ENCODE measurements at places on chromosomes 11 and 22. TPM values are rescaled to one million over a fixed set of nuclear protein-coding genes. Genes with fewer than 3 reads are reported as not detected.

Gene MAPK8IP2
- 0.24 TPM for total RNA-seq

Gene CCDC73
- total RNA-seq, result not detected

Gene SLC35E4
- total RNA-seq, result 6.2 TPM

Gene TP53I11
- total RNA-seq, result 85.6 TPM

Gene PVALB
- not detected for total RNA-seq

Gene RCOR2
- total RNA-seq, result 0.78 TPM

Gene SYT7
- total RNA-seq, result 1.0 TPM

Gene PTPRCAP
- 2.9 TPM for total RNA-seq

Gene VSIG10L2
- not detected for total RNA-seq

Gene SLC22A9
- total RNA-seq, result not detected

Gene SLC22A8
- not detected for total RNA-seq

Gene MS4A7
- 78.1 TPM for total RNA-seq

GRCh38 chr11:134216816-134217215, 7.0 kb downstream of the NCAPD3 start:
- H3K4me3 ChIP-seq, result no peak overlapping the region
- no peaks in the 10 kb centered on the region for H3K27me3 ChIP-seq
- no peak overlapping the region for H3K27ac ChIP-seq
- H3K36me3 ChIP-seq, result no peaks in the 10 kb centered on the region

- H3K27me3 ChIP-seq, result no peaks in the 10 kb centered on the region
- H3K4me1 ChIP-seq, result peaks cover 6% of the 10 kb centered on the region
- no peaks in the 10 kb centered on the region for H3K36me3 ChIP-seq
- no peak for DNase-seq
- no peak overlapping the region for H3K4me3 ChIP-seq
- no peak overlapping the region for H3K27ac ChIP-seq
Measured at GRCh38 chr11:73465023-73465675, 89.0 kb downstream of the RELT start.

GRCh38 chr22:29578462-29579200, 2.3 kb downstream of the NIPSNAP1 start:
- H3K27me3 ChIP-seq, result no peaks in the 10 kb centered on the region
- no peak overlapping the region for H3K27ac ChIP-seq
- H3K4me1 ChIP-seq, result no peaks in the 10 kb centered on the region
- no peak overlapping the region for H3K4me3 ChIP-seq
- H3K36me3 ChIP-seq, result no peaks in the 10 kb centered on the region

GRCh38 chr22:19735665-19736510, 12.5 kb downstream of the GP1BB start:
- no peaks in the 10 kb centered on the region for H3K27me3 ChIP-seq
- H3K36me3 ChIP-seq, result no peaks in the 10 kb centered on the region
- DNase-seq, result no peak
- H3K4me3 ChIP-seq, result no peak overlapping the region
- no peak overlapping the region for H3K27ac ChIP-seq

GRCh38 chr11:47599902-47600301, 5.7 kb upstream of the C1QTNF4 start:
- H3K4me3 ChIP-seq, result no peak overlapping the region
- no peaks in the 10 kb centered on the region for H3K4me1 ChIP-seq
- no peaks in the 10 kb centered on the region for H3K36me3 ChIP-seq
- H3K27me3 ChIP-seq, result no peaks in the 10 kb centered on the region
- DNase-seq, result no peak
- H3K27ac ChIP-seq, result no peak overlapping the region

DNA sequence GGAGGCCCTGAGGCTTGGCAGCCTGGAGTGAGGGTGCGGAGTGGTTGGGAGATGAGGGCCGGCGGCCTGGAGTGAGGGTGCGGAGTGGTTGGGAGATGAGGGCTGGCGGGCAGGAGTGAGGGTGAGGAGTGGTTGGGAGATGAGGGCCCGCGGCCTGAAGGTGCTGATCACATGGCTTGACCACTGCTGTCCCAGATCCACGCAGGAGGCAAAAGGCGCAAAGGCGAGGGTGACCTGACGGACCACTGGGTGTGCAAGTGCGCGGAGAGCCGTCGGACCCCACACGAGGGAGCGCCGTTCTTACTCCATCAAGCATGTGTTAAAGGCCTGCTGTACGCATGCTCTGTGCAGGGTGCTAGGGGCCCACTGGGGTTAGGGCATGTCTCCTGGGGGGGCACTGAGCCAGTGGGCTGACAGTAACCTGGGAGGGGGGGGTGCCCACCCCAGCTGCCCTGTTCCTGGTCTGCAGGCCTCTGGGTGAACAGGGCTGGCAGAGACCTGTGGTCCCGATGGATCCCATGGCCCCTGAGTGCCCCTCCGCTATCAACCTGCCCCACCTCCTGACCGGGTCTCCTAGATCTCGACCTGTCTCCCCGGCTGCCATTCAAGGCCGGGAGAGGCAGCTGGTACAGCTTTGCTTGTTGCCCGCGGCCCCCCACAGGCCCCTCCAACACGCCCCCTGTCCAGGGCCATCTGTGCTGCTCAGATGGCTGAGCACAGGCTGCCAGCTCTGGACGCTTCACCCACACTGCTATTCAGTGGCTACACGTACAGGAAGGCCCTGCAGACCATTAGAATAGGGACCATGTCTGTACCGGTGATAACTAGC, 21.1 kb downstream of the MRGPRD start:
- no peak overlapping the region for H3K4me3 ChIP-seq
- H3K36me3 ChIP-seq, result no peaks in the 10 kb centered on the region
- no peaks in the 10 kb centered on the region for H3K4me1 ChIP-seq
- no peaks in the 10 kb centered on the region for H3K27me3 ChIP-seq
- DNase-seq, result peak; percentile 53

- DNase-seq, result no peak
- H3K36me3 ChIP-seq, result no peaks in the 10 kb centered on the region
- H3K27me3 ChIP-seq, result no peaks in the 10 kb centered on the region
- H3K27ac ChIP-seq, result no peak overlapping the region
- H3K4me3 ChIP-seq, result no peak overlapping the region
Measured at GRCh38 chr11:122977470-122978298, 4.0 kb downstream of the BSX start.

GRCh38 chr11:122310766-122311165, 194.8 kb upstream of the BLID start:
- no peaks in the 10 kb centered on the region for H3K27me3 ChIP-seq
- H3K36me3 ChIP-seq, result no peaks in the 10 kb centered on the region
- peak overlapping the region; percentile 38 for H3K27ac ChIP-seq
- H3K4me3 ChIP-seq, result no peak overlapping the region
- peaks cover 3% of the 10 kb centered on the region for H3K4me1 ChIP-seq

DNA sequence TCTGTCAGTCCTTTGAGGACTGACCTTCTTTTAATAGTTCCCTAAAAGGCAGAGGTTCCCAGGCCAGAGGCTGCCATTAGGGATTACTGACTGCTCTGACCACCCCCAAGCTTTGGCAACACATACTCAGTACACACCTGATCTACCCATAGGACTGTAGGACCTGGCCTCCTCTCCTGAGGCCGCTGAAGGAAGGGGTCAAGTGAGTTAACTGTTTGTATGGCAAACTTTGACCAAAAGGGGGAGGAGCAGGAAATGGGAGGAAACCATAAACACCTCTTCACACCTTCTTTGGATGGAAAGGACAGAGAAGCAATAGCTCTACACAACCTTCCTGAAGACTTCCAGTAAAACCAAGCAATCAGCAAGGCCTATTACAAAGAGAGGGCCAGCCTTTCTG, 104.0 kb downstream of the APOL5 start:
- no peak overlapping the region for H3K27ac ChIP-seq
- peaks cover 5% of the 10 kb centered on the region for H3K4me1 ChIP-seq
- H3K4me3 ChIP-seq, result no peak overlapping the region
- no peak for DNase-seq
- H3K36me3 ChIP-seq, result no peaks in the 10 kb centered on the region

- no peak overlapping the region for H3K27ac ChIP-seq
- H3K4me1 ChIP-seq, result no peaks in the 10 kb centered on the region
- H3K36me3 ChIP-seq, result no peaks in the 10 kb centered on the region
- no peaks in the 10 kb centered on the region for H3K27me3 ChIP-seq
Measured at GRCh38 chr11:130388607-130389205, 39.7 kb downstream of the ADAMTS8 start.

DNA sequence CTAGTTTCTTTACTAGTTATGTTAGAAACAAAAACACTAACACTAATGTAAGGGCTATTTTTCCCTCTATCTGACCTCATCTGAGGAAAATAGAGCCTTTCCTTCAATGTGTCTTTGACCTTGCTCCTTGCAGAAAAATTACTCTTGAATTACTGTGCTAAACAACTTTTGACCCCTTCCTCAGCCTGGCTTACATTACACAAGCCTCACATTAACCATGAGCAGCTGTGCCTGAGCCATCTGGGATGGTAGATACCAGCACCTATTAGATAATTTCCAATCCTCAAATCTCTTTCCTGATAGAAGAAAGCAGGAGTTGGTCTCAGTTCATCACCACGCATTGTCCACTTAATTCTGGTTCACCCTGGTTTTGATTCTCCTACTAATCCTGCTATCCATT, 134.4 kb upstream of the NCAM1 start:
- H3K27ac ChIP-seq, result no peak overlapping the region
- no peaks in the 10 kb centered on the region for H3K36me3 ChIP-seq
- no peak overlapping the region for H3K4me3 ChIP-seq
- no peaks in the 10 kb centered on the region for H3K4me1 ChIP-seq
- DNase-seq, result no peak

- no peaks in the 10 kb centered on the region for H3K27me3 ChIP-seq
- no peak overlapping the region for H3K27ac ChIP-seq
- H3K4me3 ChIP-seq, result peak overlapping the region; percentile 94
- H3K4me1 ChIP-seq, result peaks cover 4% of the 10 kb centered on the region
- H3K36me3 ChIP-seq, result no peaks in the 10 kb centered on the region
- DNase-seq, result no peak
Measured at GRCh38 chr11:122098261-122098980, 17.6 kb downstream of the BLID start.

DNA sequence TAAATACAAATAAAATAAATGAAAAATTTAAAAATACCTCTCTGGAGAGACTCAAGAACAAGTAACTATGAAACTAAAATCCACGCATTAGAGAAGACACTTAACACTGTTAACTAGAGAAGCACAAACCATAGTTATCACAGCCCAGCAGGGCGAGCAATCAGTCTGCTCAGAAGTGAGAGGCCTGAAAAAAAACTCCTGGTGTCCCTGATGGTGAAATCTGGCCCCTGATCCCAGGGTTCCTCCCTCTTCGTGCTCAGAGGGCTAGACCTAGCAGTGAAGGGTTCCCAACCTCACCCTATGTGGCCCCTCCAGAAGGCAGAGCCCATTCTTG, 49.7 kb upstream of the VPREB1 start:
- H3K4me3 ChIP-seq, result no peak overlapping the region
- DNase-seq, result no peak
- H3K27me3 ChIP-seq, result no peaks in the 10 kb centered on the region
- H3K36me3 ChIP-seq, result no peaks in the 10 kb centered on the region
- no peak overlapping the region for H3K27ac ChIP-seq

GRCh38 chr11:69650081-69650831, 9.3 kb downstream of the CCND1 start:
- no peak overlapping the region for H3K4me3 ChIP-seq
- H3K27ac ChIP-seq, result no peak overlapping the region
- H3K4me1 ChIP-seq, result no peaks in the 10 kb centered on the region
- peaks cover 4% of the 10 kb centered on the region for H3K36me3 ChIP-seq
- no peaks in the 10 kb centered on the region for H3K27me3 ChIP-seq
- DNase-seq, result no peak

GRCh38 chr11:114745150-114745671, 66.9 kb downstream of the NXPE2 start:
- no peaks in the 10 kb centered on the region for H3K4me1 ChIP-seq
- no peak overlapping the region for H3K4me3 ChIP-seq
- no peaks in the 10 kb centered on the region for H3K36me3 ChIP-seq
- no peak for DNase-seq
- H3K27ac ChIP-seq, result no peak overlapping the region

Data from aorta (tissue), 5 donors.